ENCODE measurements at places on chromosomes 3 and 15.
A peak's percentile ranks its signal among the peaks of the same experiment; 100 is the strongest.

DNA sequence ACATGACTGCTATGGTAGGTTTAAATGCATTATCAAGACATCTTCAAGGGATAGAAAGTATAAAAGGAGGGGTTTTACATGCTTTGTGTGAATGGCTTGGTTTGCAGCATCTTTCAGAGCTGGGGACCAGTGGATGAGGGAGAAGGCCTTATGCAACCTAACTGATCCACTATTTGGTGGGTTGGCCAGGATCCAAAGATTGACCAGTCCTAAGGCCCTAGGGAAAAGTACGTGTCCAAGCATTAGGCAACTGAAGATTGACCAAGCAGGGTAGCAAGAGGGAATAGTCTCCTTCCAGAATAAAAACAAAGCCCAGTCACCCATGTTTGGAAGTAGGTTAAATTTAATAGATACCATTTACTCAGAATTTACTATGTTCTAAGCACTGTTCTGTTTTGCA lies 509.3 kb downstream of the EPHB1 start:
- no peak for DNase-seq

- DNase-seq: no peak
Observed at GRCh38 chr15:67190813-67191212, 63.6 kb downstream of the AAGAB start.

GRCh38 chr15:98002866-98003265 lies 42.4 kb downstream of the ARRDC4 start:
- DNase-seq: no peak

DNA sequence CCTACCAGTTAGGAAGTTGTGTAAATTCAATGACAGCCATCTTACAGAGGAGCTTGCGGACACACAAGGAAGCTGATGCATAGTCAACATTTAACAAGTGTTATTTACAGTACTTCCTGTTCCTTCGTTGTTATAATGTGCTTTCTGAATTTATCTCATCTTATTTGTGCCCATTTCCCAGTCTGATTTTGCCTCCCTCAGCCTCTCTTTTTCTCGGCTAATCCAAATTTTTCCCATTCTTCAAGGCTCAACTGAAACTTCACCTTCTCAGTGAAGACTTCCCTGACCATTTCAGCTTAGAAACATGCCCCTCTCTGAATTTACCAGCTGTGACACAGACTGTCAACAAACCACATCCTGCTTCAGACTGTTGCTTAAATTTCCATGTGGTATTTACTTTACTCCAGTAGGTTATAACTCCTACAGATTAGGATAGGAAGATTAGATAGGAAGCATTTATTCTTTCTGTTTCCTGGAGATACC lies 55.7 kb upstream of the CP start:
- peak; percentile 31 for DNase-seq
